ENCODE measurements at places on chromosomes 6 and 20. TPM values are rescaled to one million over a fixed set of nuclear protein-coding genes. Genes with fewer than 3 reads are reported as not detected.

Gene SPTLC3
- total RNA-seq: not detected

Gene EPB41L2
- 38.3 TPM for total RNA-seq

Gene COL11A2
- total RNA-seq: 0.51 TPM

Gene CRNKL1
- 22.9 TPM for total RNA-seq

Gene PKIB
- 0.74 TPM for total RNA-seq

Gene GPLD1
- 0.45 TPM for total RNA-seq

Gene HRH3
- not detected for total RNA-seq

Gene C6orf118
- total RNA-seq: 0.14 TPM

Gene PACRG
- 0.32 TPM for total RNA-seq

Gene XKR7
- total RNA-seq: not detected

Gene POLR3F
- 15.4 TPM for total RNA-seq

Gene TSHZ2
- not detected for total RNA-seq

Gene ANGPT4
- total RNA-seq: 0.04 TPM

Gene SYCP2
- 0.29 TPM for total RNA-seq

Gene DEFB123
- total RNA-seq: not detected

Gene PAK5
- not detected for total RNA-seq

Gene TUBB
- 915 TPM for total RNA-seq

Gene NOX3
- not detected for total RNA-seq

Gene PAK1IP1
- total RNA-seq: 19.3 TPM

Gene ZBP1
- not detected for total RNA-seq

Gene EPPIN
- total RNA-seq: not detected

Gene NCOA5
- total RNA-seq: 22.6 TPM

Gene CRISP3
- total RNA-seq: not detected

Gene BPI
- not detected for total RNA-seq

Gene BICRAL
- total RNA-seq: 2.5 TPM

Gene BPIFB1
- not detected for total RNA-seq

Gene CNBD2
- total RNA-seq: 5.3 TPM

Gene HTR1E
- not detected for total RNA-seq

Gene BTNL2
- not detected for total RNA-seq

Gene TRDN
- not detected for total RNA-seq

Gene MRPS10
- total RNA-seq: 39.3 TPM

Gene DEFB113
- total RNA-seq: not detected

Gene PTGIS
- 0.02 TPM for total RNA-seq

Gene HAO1
- not detected for total RNA-seq

Gene RBM38
- total RNA-seq: 35.3 TPM

Gene AKIRIN2
- total RNA-seq: 21.6 TPM

Gene KIF25
- total RNA-seq: 0.23 TPM

Gene CTNNBL1
- total RNA-seq: 61.4 TPM

Gene PNRC1
- total RNA-seq: 39.9 TPM

Gene MDFI
- 0.49 TPM for total RNA-seq

Gene SIRPB2
- not detected for total RNA-seq

Gene ORC3
- total RNA-seq: 16.3 TPM

Gene COX4I2
- total RNA-seq: not detected

Gene GABRR2
- not detected for total RNA-seq

Gene CTAGE9
- not detected for total RNA-seq

Gene GZF1
- 11.1 TPM for total RNA-seq

Gene SNAP91
- total RNA-seq: 0.30 TPM

Gene CDH26
- 0.13 TPM for total RNA-seq

Gene ME1
- 37.5 TPM for total RNA-seq

Gene TMEM239
- not detected for total RNA-seq

Gene SLC26A8
- total RNA-seq: not detected

Gene OPRM1
- total RNA-seq: not detected

Gene TRIM31
- total RNA-seq: 0.69 TPM

Gene OR2H1
- total RNA-seq: not detected

Gene ALDH8A1
- 0.20 TPM for total RNA-seq

Gene BTN3A1
- 2.6 TPM for total RNA-seq

Gene C20orf204
- 0.29 TPM for total RNA-seq
